NB4 (cell line): ENCODE measurements at places on chromosomes 11 and 22.

DNA sequence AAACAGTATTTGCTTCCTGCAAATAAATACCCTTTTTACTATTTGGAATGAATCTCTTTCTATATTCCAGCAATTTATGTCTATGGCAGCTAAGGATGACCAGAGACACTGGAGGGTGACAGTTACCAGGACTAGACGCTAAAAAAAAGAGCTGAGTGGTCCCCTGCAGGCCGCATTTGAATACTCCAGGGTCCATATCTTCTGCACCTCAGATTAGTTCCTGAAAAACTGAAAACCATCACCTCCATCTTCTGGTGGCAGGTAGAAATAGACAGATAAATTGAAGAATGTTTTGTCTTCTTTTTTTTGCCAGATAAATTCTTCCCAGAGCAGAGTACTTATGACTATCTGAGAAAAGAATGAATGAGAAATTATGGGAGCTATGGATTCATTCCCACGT, 145.6 kb downstream of the CSNK2A3 start:
- DNase-seq = no peak

GRCh38 chr11:69438286-69438920, 43.1 kb upstream of the LINC01488 start:
- DNase-seq = no peak

GRCh38 chr11:11555208-11555607, 66.6 kb downstream of the GALNT18 start:
- no peak for DNase-seq

- no peak for DNase-seq
Observed at GRCh38 chr11:31114442-31114841, 255.1 kb downstream of the DCDC1 start.

DNA sequence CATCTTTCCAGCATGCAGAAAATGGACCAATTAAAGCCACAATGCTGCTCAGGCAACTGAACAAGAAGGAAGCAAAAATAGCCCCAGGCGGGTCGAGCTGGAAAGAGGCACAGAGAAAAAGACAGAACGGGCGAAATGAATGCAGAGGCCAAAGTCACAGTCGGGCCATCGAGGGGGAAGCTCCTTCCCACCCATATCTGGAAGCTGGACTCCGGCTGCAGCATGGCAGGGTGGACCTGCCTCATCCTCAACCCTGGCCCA, 58.6 kb upstream of the PRDM11 start:
- DNase-seq = peak; percentile 68

DNA sequence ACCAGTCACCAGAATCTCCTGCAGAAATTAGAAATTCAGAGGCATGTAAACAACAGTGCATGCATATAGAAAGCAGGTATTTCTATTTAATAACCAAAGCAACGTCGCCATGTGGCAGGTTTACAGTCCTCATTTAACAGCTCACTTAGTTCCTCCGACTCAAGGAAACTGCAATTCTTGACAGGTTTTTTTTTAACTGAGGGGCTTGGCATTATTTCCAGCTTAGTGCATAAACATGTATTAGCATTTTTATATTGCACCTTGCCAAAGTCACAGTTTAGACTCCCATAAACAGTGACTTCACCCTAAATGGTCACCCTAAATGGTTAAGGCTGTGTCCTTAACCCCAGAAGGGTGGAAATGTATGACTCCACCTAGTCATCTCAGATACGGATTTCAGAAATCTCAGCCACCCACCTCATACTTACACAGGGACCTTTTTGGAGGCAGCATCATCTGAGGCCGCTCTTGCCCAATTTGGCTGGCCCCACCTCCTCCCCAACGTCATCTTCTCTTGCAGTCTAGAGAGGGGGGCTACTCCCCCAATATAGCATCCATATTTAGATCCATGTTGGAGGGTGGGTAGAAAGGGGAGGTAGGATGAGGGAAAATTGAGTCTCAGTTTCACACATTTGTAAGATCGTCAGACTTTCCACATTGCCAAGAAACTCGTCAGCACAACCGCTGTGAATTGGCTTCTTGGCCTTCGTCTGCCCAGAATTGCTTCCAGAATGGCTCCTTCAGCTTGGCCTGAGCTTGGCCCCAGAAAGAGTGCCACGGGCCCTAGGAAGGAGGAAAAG, 31.8 kb upstream of the SLC35C1 start:
- no peak for DNase-seq

GRCh38 chr11:114782650-114783310, 104.5 kb downstream of the NXPE2 start:
- no peak for DNase-seq

GRCh38 chr22:44455963-44456358, 42.1 kb downstream of the RTL6 start:
- no peak for DNase-seq

DNA sequence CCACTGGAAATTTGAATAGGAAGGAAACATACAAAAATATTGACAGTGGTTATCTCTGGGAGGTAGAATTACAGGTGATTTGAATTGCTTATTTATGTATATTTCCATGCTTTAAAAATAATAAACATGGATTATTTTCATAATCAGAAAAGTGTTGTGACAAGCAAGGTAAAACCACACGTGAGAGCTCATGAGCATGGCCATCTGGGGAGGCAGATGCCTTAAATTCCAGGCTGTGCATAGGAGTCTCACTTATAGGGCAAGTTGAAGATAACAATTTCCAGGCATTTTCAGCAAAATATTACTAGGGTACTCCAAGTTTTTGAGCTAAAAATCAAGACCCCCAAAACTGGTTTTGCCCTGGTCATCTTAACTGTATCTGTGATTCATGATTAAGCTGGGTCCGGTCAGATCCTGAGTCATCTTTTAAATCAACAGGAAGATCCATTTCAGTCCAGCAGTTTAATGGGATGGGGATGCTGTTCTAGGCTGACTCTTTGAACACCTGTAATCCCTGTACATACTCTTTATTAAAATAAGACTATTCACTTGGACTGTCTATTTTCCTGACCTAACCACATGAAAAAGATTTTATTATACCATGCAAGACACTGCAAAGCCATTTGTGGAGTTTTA, 115.8 kb upstream of the NARS2 start:
- no peak for DNase-seq

DNA sequence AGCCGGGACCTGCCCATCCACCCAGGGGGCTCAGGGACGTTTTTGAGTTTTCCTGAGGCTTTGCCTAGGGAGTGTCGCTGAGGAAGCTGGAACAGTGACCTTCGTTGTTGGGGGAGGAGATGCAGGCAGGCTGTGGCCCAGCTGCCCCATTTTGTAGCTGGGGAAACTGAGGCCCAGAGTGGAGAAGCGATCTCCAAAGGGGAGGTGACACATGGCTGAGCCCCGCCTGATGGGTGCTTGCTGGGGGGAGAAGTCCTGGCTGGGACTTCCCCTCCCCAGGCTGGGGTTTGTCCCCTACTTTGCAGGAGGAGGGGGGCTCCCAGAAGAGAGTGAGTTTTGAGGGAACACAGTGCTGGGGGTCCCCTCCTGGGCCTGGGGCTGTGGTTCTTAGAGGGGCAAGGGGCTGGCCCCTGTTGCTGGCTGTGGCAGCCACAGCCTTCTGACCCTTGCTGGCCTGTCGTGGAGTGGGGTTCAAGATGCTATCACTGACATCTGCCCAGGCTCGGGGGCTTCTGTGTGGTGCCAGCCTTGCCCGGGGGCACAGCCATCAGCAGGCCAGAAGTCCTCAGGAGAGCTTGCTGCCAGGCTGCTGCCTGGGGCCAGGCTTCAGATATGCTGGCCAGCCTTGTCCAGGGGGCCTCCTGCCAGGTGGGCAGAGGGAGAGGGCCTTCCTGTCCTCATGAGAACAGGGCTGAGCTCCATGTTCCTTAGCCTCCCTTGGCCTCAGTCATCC, 21.4 kb downstream of the KCNQ1 start:
- no peak for DNase-seq

GRCh38 chr11:114392735-114393667, 7.3 kb downstream of the C11orf71 start:
- DNase-seq = no peak

DNA sequence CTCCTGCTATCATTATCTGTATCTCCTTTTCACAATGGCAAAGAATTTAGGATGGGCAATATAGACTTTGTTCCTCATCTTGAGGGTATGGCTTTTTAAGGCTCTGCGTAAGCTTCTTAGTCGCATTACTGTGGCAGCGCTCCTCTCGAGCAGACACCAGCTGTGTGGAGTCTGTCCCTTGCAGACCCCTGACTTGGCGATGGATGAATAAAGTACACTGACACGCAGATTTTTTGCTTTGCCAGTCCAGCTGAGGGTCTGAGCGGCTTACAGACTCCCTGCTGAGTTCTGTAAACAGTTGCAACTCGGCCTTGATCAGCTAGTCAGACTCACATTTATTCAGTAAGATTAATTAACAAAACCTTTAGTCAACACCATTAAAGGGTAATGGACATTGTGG, 390.0 kb upstream of the CNTN5 start:
- DNase-seq = no peak

DNA sequence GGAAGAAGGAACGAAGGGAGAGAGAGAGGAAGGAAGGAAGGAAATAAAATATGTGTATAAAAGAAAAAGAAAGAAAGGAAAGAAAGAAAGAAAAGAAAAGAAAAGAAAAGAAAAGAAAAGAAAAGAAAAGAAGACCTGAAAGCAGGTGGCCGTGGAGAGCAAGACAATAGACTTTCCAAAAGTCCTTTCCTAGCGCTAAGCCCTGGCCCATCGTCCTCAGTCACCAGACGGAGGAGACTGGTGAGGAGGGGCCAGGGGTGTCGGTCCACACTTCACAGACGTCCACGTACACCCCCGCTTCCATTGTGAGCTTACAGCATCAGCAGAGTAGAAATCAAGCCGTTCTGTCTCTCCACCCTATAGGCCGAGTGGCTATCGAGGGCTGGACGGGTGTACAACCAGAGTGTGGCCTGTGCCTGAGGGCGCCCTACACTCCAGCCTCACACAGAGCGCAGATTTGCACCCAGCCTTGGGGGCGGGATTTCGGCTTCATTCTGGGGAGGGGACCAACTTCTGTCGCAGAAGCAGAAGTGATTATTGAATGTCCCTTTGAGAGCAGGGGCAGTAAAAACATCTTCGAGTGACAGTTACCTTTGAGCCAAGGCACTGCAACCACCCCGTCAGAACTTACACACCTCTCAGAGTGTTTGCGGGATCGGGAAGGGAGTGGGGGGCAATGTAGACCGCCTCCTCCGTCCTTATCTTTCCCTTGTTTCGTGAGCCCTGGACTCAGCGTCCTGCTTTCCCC, 2.0 kb upstream of the BSX start:
- DNase-seq = no peak

DNA sequence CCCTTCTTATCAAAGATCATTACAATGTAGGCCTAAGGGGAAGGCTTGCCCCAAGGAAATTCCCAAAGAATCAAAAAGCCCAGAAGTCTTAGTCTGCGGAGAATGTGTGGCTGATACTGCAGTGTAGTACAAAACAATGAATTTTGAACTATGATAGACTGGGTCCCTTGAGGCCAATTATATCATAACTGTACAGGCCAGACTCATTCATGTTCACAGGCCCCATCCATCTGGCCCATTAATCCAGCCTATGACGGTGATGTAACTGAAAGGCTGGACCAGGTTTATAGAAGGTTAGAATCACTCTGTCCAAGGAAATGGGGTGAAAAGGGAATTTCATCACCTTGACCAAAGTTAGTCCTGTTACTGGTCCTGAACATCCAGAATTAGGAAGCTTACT, 35.2 kb downstream of the IGLL1 start:
- DNase-seq = no peak

DNA sequence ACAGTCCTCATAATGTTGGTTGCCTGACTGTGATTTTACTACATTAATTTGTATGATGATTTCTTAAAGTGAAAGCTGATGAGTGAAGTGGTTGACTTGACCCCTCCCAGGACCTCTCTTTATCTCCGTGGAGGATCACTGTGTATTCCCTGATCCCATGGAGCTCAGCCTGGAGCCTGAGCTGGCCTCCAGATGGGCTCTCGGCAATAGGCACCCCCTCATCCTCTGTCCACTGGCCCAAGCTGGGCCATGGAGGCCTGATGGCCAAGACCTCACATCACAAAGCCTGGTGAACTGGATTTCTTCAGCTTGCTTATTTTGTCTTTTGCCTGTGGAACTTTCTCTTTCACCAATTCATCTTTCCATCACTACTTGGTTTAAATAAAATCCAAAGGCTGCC, 75.2 kb downstream of the WNT11 start:
- no peak for DNase-seq

DNA sequence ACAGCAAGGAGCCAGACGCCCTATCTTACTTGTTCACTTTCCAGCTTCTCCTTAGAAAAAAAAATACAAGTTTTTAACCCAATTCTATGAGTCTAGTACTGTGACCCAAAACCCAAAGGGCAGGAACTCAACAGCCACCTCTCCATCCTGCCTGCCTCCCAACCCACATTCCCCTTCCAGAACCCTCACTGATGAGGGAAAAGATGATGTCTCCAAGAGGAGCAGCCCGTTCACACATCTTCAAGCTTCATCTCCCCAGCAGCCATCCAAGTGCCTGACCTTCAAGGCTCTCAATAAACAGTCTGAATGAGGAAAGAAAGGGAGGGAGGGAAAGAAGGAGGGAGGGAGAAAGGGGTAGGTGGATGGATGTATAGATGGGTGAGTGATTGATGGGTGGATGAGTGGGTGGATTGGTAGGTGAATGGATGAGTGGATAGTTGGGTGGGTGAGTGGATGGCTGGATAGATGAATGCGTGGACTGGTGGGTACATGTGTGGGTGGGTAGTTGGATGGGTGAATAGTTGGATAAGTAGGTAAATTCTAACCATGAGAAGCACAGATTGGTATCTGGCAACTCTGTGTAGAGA, 50.4 kb downstream of the IGLL5 start:
- no peak for DNase-seq

DNA sequence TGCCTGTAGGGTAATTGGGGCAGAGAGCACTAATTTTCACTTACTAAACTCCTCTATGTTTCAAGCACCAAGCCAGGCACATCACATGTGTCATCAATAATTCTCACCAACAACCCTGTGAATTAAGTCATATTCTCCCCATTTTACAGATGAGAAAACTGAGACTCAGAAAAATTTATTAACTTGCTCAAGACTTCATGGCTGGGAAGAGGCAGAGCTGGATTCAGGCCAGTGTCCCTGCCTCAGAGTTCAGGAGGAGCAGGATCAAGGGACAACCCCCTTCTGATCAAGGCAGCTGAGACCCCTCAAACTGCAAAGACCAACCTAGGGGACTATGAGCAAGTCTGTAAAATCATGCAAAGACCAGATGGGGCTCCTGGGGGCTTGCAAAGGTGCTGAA, 2.1 kb downstream of the SMIM35 start:
- DNase-seq = no peak

- no peak for DNase-seq
Observed at GRCh38 chr11:13851691-13852090, 110.8 kb upstream of the SPON1 start.

GRCh38 chr11:123472236-123472935, 42.3 kb downstream of the GRAMD1B start:
- DNase-seq = no peak
